ENCODE measurements at places on chromosomes 5 and 9.

DNA sequence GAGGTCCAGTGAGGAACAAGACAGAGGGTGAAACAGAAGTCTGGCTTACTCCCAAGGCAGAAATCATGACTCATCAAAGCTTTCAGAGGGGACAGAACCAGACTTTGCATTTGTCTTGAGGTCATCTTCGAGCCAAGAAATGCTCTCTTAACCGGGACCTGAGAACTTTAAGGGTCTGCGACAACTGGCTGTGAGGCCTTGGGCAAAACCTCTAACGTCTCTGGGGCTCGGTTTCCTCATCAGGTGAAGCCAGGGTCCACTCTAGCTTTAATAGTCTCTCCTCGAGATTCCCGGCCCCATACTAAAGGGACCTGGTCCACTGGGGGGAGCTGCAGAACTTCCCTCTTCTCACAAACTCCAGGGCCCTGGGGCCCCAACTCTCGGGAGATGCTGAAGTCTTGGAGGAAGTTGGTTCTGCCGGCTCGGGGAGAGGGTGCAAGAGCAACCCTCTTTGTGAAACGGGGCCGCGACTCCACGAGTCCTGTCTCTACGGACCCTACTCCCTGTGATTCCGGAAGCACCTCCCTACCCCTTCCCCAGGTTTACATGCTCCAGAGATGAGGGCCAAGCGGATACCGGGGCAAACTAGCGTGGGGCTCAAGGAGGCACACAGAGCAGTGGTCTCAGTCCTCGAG, 2.6 kb downstream of the GLIS3 start:
- peak; percentile 85 for DNase-seq

GRCh38 chr9:35618325-35618727, at the start of gene CD72:
CD72 (minus strand) TSS chr9:35618413; CDS start chr9:35618303, 110 bp downstream.
- DNase-seq: no peak

DNA sequence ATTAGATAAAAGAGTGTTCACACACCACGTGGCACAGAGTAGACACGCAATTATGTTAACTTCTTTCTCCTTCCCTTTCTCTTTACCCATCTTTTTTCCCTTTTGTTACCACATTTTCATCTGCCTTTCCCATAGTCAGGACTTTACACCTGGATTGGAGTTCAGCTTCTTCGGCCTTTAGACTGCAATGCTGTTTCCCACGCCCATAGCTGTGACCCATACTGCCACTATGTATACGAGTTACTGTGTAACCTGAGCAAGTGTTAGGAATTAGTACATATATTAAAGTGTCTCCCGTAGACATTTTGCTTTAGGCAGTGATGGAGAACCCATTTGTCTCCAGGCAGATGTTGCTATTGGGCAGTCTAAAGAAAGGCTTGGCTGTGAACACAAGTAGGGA, 143.6 kb upstream of the SLC28A3 start:
- DNase-seq: no peak

DNA sequence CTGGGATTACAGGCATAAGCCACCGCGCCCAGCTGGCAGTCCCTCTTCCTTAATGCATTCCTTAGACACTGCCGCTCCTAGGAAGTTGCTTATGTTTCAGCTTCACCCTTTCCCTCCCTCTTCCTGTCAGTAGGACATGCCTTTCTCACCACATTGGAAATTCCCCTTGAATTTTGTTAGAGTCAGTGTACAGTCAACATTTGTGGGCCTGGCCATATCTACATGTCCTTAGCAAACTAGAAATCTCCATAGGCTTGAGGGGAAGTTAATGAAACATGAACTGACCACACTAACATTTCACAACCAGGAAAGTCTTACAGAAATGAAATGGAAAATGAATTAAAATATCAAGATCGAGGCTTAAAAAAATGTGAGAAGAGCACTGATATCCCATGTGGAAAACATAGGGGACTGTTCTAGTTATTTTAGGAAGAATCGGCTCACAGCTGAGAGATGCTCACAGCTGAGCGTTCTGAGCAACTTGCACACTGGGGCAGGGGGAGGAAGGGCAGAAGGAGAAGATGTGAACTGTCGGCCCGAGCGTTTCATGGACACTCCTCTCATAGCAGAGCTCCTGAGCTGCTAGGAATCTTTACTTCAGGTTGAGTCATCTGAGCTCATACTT, 21.1 kb upstream of the LVRN start:
- peak; percentile 78 for DNase-seq

DNA sequence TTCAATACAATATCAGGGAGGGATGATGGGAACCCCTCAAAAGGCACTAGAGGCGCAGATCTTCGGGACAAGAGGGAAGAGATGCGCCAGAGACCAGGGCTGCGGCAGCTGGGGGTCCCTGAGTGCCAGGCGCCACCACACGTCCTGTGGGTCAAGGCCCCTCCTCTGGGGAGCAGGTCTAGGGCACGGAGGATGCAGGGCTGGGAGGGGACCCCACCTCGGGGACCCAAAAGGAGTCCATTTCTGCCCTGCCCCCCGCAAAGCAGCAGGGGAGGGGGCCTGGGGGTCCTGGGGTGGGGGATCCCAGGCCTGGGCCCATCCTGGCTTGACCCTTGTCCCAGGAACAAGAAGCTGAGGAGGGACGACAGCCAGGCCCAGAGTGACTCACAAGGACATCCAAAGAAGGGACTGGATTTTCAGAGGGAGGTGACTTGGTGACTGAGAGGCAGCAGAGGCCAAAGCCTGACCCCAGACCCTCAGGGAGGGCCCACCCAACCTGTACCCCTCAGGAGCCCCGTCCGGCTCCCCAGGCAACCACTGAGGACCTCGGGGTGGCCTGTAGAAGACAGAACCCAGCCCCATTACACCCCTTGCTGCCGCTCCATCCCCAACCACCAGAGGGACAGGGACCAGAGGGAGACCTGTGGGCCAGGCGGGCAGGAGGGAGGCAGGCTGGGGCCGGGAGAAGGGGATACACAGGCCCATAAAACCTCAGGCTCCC, 54.2 kb downstream of the LRSAM1 start:
- peak; percentile 72 for DNase-seq

DNA sequence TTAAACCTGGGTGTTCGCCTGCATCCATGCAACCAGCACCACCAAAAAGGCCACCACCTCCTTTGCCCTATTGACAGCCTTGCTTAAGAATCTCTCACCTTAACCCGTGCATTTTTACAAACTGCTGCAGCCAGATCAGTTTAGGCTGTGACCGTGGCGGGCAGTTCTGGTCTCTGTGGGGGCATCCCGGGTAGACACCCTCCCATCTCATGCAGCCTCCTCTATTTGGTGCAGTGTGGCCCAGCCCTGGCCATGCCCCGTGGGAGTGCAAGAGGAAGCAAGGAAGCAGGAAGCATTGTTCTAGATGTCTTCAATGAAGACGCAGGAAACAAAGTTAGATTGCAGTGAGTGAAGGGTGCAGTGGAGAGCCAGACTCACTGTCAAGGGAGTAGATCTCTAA, 108.8 kb upstream of the MVB12B start:
- DNase-seq: no peak

All from hepatic stellate cell (primary cell).